Stimulated activated CD4-positive, alpha-beta T cell treated with anti-CD3 and anti-CD28 coated beads, Interleukin-1b, Interleukin-23, amount 100 ng/mL, for 48 hours (primary cell): ENCODE measurements at places on chromosomes 2 and 18.

GRCh38 chr2:173393186-173393585, 38.5 kb downstream of the CDCA7 start:
- DNase-seq: no peak

DNA sequence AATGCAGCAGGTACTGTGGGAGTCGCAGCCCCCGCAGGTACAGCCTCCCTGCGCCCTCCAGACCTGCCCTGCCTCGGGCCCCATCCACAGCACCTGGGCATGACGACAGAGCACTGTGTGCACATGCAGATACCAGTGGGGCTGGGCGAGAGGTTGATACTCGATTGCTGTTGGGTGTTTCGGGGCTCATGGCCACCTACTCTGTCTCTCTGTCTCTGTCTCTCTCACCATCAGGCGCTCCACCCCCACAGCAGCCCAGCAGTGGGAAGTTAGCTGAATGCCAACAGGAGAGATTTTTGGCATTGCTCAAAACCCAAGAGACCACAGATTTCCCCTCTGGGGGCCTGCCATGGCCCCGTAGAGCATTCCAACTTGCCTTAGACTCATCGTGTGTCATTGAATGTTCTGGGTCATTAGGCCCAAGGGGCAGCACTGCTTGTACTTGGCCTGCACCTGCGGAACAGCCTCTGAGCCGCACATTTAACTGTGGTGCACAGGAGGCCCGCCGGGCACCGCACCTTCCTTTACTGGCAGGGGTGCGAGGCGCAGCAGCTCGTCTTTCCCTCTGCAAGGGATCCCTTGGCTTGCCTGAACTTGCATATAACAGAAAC, 18.8 kb downstream of the KCNIP3 start:
- no peak for DNase-seq

DNA sequence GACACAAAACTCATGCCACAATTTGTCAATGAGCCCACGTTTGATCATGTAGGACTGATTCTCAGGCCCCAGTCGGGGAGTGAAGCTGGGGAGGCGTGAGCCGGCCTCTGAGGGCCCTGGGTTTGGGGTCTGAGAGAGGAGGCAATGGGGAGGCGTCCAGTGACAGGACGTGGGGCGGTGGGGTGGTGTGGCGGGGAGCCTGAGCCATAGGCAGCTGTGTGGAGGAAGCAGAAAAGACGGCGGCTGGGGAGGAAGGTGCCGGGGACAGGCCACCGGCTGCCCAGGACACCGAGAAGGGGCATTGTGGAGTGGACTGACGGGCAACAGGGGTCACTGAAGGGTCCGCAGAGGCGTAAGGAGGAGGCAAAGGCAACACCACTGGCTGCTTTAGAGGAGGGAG, 7.2 kb downstream of the CHPF start:
- no peak for DNase-seq

DNA sequence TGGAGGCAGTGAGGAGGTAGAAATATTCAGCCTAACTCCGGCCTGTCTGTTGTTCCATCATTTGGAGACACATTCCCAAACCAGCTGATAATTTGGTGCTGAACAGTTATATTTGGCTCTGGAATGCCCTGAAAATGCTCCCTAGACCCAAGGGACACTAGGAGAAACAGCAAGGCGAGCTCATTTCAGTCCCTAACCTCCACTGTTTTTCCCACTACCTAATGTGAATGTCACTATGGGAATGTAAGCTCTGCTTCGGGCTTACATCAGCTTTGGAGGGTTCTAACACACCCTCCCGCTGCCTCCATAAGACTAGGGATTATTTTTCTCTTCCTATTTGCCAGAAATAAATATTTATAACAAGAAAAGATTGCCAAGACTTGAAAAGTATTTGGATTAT, 103.5 kb downstream of the ANTXR1 start:
- DNase-seq: no peak

DNA sequence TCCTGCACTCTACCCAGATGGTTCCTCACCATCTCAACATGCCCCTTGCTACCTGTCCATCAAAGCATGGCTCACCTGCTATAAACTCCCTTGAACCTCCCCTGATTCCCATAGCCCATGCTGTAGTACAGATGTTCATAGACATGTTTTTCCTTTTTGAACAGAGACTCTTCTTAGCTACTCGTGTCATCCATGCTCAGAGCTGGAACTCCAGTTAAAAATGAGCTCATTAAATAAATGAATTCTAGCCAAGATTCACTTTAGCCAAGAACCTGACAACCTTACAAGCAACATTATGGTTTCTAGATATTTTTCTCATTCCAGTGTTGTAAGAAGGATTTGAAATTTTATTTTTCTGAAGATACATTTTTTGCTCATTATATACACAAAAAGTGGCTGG, 65.0 kb downstream of the SCG2 start:
- no peak for DNase-seq

- no peak for DNase-seq
Observed at GRCh38 chr2:197777823-197778407, 7.2 kb downstream of the BOLL start.
